ENCODE measurements at places on chromosomes 5 and 9.

DNA sequence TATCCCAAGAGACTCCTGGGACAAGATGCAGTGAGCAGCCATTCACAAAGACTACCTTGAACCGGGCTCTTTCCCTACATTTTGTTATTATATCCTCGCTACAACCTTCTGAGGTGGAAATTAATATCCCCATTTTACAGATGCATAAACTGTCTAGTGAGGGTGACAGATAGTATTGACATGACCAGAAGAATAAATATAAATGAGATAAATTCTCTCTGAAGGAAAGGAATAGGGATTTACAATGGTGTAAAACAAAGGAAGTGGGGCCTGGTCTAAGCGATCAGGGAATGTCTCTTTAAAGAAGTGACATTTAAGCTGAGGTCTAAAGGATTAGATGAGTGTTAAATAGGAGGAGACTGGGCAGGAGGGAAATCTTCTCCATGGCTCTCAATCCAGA lies 43.5 kb upstream of the KCNMB1 start:
- DNase-seq, result no peak

GRCh38 chr9:112061152-112061740 lies 113.9 kb downstream of the SUSD1 start:
- no peak for DNase-seq

DNA sequence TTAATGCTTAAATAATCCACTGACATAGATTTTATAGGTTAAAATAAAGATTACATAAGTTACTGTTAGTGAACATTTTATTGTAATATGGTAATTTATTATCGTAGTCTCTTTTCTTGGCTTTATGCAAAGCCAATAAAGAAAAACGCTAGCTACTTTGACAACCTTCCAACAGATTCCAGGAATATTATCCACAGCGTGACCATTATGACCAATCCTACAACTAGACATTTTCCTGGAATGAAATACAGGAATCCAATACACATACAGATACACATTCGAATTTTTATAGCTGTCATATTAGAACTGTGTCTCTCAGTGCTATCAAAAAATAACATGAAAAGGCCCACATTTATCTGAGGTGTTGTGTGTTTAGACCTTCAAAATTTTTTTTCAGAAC lies 13.1 kb downstream of the RPS23 start:
- no peak for DNase-seq

GRCh38 chr5:131810510-131811249 lies 13.9 kb upstream of the FNIP1 start:
- DNase-seq, result no peak

- no peak for DNase-seq
Observed at GRCh38 chr9:125650271-125650737, 56.7 kb downstream of the MAPKAP1 start.

- no peak for DNase-seq
Observed at GRCh38 chr9:133144904-133145851, 18.5 kb downstream of the GBGT1 start.
